ENCODE measurements at places on chromosomes 13 and 19. TPM values are rescaled to one million over a fixed set of nuclear protein-coding genes. Genes with fewer than 3 reads are reported as not detected.

- no peak for DNase-seq
These were observed 540.7 kb upstream of the SLITRK5 start for GRCh38 chr13:87130423-87130822.

DNA sequence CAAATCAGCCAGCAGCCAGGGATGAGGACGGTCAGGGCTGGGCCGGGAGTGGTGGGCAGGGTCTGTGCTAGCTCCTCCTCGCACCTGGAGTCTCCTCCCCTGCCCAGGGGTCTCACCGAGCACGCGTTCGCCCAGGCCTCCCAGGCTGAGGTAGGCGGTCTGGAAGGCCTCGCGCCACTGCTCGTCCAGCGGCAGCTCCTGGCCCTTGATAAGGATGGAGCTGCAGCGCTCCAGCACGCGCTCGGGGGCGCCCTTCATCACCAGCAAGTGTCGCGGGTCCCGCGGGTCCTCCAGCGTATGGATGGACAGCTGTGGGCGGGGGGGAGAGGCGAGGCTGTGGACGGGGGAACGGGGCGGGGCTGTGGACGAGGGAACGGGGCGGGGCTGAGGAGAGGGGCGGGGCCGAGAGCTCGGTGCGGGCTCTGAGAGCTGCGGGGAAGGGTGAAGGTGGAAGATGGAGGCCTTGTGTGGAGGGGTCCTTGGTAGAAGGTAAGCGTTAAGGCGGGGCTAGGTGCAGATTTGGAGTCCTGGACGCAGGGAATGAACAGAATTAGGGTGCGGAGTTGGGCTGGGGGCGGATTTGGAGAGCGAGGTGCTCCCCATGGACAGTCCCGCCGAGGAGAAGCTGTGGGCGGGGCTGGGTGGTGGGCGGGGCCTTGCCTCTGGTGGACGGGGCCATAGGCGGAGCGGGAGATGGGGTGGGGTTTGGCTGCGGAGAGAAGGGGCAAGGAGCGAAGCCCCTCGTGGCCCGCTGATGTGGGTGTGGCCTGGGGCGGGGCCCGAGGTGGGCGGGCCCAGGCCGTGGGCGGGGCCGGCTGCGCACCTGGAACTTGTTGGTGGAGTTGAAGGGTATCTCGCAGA lies 5.7 kb downstream of the ATP4A start:
- no peak for DNase-seq

The KMT5C gene
- 7.9 TPM for total RNA-seq

The MEIOSIN gene
- total RNA-seq, result not detected

DNA sequence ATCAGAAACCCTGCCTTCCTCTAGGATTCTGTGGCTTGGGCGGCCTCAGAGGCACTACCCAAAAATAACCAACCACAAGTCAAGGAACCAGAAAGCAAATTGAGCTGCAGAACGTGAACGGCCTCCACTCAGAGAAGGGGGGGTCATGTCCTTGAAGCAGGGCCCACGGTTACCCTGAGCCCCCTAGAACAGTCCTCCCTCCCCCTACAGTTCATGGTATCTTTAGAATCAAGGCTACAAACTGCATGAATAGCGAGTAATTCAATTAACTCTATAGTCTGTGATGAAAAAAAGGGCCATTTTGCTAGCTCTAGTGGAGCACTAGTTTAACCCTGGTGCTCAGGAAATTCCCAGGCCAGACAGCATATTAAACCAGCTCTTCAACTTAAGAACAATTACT lies 79.0 kb upstream of the ZNF507 start:
- no peak for DNase-seq

The WDFY2 gene
- total RNA-seq, result 9.4 TPM

DNA sequence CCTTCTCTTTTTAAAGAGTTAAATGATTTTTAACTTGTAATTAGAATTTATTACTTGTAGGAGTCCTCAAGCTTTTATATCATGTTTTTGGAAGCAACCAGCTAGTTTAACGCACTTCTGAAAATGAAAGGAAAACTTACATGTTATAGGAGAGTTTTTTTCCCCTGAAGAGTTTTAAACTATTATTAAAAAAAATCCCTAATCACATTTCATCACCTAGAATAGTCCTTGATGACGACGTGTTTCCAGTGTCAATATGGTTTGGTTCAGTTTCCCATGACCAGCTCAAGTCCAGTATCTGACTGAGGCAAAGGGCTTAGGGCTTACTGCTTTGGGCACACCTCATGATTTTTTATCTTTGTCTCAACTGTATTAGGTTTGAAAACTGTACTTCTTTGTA lies 36.0 kb downstream of the URI1 start:
- no peak for DNase-seq

The OR7D2 gene
- total RNA-seq, result 0.05 TPM

DNA sequence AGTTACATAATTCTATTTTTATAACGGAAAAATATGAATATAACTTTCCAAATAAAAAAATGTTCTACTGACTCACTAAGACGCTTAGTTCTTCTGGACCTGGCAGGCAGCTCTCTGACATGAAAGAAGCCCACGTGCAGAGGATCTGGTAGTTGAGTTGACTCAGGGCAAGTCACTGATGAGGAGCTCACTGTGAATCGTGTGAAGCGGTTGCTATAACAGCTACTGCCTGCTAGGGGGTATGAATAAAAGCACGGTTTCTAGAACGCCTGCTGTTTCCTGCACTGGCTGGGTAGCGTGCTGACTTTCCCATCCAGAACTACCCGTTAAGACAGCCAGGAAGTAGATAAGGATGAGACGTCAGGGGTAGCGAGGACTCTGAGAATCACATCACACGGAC lies 54.7 kb upstream of the WASF3 start:
- DNase-seq, result no peak

DNA sequence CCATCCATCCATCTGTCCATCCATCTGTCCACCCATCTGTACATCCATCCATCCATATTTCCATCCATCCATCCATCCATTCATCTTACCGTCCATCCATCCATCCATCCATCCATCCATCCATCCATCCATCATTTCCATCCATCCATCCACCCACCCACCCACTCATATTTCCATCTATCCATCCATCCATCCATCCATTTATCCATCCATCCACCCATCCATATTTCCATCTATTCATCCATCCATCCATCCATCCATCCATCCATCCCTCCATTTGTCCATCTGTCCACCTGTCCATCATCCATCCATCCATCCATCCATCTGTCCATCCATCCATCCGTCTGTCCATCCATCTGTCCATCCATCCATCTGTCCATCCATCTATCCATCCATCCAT lies 20.3 kb upstream of the EMC10 start:
- no peak for DNase-seq
